HFFc6 (cell line): ENCODE measurements at places on chromosomes 5 and 9.

DNA sequence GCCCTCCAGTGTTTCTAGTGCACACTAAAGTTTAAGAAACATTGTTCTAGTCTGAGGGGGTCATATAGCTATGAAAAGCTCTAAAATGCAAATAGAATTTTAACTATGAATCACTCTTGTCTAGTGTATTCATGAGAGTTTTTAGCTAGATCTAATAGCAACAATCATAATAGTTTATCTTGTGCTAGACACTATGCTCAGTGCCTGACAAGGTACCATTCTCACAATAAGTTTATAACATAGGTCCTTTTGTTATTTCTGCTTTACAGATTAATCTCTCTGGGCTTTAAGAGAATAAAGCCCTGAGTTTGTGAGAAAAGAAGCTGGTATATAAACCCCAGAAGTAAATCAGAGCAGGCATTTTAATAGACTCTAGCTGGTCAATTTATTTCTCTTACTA lies 2120.7 kb downstream of the MAT2B start:
- DNase-seq, result no peak

GRCh38 chr5:136749016-136749415 lies 383.7 kb upstream of the TRPC7 start:
- peak; percentile 6 for DNase-seq

DNA sequence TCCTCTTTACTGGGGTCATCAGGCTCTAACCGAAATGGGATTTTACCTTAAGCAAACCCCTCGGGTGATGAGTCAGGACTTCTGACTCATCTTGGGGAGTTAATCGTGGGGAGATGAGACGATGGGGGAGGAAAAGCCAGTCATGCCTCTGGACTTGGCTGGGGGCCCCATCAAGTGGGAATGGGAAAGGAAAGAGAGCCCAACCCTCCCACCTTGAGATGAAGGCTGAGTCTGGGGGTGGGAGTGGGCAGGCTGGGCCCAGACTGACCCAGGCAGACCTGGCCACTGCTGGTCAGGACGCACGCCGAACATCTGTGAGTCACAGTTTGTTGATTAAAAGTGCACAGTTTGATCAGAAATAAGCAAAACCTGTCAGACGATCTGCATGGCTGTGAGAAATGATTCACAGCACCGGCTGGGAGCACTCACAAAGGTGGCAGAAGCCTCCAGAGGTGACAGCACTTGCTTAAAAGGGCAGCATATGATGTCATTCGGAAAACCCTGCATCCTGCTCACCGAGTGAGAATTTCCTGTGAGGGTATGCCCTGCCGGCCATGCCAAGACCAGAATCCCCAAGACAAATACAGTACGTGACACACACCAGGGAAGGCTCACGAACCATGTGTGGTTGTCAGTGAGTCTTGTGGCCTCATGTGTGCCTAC lies 50.0 kb upstream of the SLC25A51 start:
- peak; percentile 95 for DNase-seq

GRCh38 chr9:133250741-133251170 lies 24.2 kb downstream of the ABO start:
- no peak for DNase-seq

GRCh38 chr5:29061381-29061780 lies 2023.0 kb upstream of the CDH9 start:
- DNase-seq, result no peak

DNA sequence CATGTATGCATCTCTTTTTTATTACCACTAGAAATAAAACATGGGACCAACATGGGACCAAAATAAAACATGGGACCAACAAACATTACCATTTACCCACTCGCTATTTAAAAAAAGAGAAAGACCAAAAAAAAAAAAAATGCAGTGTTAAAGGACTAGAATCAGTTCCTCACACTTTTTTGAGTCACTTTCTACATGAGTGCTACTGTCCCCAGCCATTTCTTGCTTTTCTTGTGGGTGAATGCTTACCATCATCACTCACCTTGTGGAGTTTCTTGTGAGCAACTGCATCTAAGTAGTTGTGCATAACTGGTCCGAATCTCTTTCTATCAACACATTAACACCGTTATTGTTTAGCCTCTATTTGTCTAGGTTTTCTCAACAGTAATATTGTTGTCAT lies 493.6 kb upstream of the RIOK2 start:
- no peak for DNase-seq

GRCh38 chr5:6486074-6486473 lies 37.4 kb downstream of the UBE2QL1 start:
- no peak for DNase-seq

DNA sequence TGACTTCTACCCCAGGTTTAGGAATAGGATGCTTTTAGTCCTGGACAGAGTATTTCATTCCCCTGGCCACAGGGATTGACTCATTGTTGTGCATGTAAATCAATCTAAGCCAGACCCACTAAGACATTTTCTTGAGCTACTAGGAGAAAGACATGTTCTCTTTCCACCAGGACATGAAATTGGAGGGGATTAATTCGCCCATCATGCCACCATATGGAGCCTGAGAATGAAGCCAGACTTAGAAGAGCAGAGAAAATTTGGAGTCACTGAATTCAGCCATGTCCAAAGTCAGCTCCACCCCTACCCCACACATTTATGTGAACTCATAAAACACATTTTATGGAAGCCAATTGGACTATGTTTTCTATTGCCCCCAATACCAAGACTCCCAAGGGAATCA lies 322.5 kb downstream of the NFIB start:
- no peak for DNase-seq

DNA sequence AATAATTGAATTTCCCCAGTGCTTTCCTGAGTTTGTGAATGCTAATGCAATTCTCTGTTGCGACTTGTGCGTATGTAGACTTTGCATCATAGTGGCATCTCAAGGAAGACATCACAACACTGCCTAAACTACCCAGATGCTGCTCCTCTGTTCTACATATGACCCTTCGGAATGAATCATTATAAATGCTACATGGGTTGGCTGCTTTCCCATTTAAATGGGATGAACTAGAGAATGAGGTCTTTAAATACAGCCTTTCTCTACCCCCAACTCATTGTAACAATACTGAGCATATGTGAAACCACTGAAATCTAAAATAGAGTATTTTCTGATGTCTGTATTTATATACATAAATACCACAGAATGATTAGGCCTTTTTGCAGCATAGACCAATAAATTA lies 136.6 kb upstream of the ICE1 start:
- DNase-seq, result no peak

- no peak for DNase-seq
These were observed 57.2 kb downstream of the SMIM23 start for GRCh38 chr5:171842777-171843328.

GRCh38 chr9:125541840-125542243 lies 165.2 kb downstream of the MAPKAP1 start:
- no peak for DNase-seq

DNA sequence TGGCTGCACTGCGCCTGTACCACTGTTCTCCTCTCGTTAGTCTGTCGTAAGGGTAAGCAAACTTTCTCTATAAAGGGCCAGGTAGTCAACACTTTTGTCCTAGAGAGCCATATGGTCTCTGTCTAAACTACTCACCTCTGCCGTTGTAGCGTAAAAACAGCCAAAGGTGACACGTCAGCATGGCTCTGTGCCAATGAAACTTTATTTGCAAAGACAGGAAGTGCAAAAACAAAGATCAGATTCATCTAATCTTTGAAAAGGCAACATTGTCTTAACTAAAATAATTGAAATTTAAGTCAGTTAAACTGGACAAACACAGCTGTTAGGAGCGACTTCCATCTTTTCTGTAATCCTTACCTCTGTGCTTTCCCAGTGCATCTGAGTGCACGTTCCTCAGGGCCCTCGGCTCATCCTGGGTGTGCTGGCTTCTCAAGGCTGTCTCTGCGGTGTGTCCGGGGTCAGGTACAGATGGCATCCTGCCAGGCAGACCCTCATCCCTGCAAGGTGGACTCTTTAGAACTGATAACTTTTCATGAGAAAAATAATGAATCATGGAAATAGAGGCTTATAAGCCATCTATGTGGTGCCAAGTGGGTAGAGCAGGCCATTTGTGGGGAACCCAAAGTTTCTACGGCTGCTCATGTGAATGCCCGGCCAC lies 35.2 kb upstream of the IRX4 start:
- no peak for DNase-seq

GRCh38 chr9:135501261-135502167 lies 1.0 kb downstream of the MRPS2 start:
- no peak for DNase-seq

GRCh38 chr5:1731091-1731639 lies 68.5 kb downstream of the MRPL36 start:
- no peak for DNase-seq

DNA sequence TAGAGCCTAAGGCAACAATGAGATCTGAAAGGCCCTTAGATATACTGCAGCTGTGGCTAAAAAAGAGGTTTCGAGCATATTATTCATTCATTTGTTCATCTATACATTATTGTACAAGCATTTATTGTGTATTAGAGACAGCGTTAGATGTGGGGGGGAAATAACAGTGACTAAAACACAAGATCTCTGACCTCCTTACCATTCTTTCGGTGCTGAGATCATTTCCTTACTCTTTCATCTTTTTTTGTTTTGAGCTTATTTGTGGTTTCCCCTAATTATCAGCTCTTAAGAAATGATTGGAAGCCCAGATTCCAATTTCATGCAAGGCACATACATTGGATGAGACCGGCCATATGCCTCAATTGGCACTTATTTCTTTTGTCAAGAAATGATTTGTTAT lies 113.2 kb downstream of the SEC61B start:
- DNase-seq, result no peak

- peak; percentile 74 for DNase-seq
These were observed 3.2 kb downstream of the ATOSB start for GRCh38 chr9:35112257-35113020.

GRCh38 chr5:10420932-10421331 lies 20.7 kb upstream of the ROPN1L start:
- peak; percentile 27 for DNase-seq

- DNase-seq, result peak; percentile 16
These were observed 156.3 kb upstream of the FST start for GRCh38 chr5:53323943-53324642.

- DNase-seq, result no peak
These were observed 32.4 kb upstream of the CKS2 start for GRCh38 chr9:89278551-89278950.

GRCh38 chr5:21806943-21807342 lies 1046.2 kb downstream of the CDH12 start:
- no peak for DNase-seq

DNA sequence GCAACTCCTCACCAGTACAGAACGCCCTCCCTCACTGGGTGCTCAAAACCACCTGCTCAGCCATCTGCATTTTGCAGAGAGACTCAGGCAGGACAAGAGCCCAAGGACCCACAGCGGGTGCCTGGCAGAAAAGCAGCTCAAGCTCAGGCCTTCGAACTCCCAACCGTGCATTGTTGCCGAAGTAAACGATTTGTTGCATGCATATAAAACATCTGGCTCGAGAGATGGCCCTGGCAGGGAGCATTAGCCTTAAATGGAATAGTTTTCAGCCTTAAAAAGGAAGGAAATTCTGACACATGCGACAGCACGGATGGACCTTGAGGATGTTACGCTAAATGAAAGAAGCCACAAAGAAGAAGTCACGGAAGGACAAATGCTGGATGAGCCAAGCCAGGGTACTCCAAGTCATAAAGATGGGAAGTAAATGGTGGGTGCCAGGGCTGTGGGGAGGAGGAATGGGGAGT lies 160.4 kb upstream of the PHYKPL start:
- no peak for DNase-seq

DNA sequence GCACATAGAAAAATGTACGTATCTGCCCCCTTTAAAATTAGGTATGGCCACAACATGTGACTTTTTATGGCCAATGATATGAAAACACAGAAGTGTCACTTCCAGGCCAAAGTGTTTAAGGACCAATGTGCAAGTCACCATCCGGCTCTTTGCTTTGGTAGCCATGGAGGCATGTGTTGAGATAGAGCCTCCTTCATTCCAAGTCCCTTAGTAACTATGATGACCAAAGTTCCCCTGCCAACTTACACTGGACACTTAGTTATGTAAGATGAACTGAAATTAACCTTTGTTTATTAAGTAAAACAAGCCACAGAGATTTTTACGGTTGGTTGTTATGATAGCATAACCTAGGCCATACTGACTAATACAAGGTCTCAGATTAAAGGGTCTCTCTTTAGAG lies 51.0 kb downstream of the FBN2 start:
- DNase-seq, result peak; percentile 57

DNA sequence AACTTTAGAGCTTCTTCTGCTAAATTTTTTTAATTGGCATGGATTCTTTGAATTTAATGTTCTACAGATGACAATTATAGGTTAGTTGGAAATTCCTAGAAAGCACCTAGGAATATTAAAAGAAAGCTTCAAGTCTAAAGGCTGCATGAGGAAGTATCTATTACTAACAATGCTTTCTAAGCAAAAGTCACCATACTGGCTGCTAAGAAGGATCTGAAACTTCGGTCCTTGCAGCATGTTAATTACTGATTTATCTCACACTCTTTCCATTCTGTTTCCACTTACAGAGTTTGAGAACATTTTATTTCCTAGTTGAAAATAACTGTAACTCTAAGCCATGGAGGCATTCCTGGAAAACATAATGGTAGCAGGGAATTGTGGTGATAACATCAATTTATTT lies 8.4 kb downstream of the SEMA6A start:
- no peak for DNase-seq

DNA sequence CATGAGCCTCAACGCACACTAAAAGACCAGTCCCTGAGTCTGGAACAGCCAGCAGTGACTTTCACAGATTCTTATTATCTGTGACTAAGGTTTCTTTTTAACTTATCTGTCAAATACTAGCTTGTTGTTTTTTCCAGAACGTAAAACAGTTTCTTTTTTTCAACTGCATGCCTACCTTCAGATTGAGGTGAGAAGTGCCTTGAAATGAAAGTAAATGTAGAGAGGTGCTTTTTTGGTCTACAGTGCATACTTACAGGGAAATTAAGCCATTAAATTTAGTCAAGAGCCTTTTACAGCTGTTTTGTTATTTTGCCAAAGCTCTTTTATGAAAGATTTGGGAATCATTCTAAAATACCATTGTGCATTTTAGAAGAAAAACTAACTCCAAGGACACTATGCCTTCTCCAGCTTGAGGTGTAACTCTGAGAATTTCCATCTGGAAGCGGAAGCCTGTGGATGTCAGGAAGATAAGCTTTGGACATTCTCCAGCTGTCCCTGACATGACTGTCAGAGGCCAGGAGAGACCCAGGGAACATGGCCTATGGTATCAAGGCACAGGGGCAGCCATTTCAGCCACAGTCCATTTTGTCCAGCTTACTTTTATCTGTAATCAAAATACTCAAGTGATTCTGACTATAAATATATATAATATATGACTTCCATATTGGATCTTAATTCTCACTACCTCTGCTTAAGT lies 230.3 kb downstream of the GLIS3 start:
- no peak for DNase-seq

DNA sequence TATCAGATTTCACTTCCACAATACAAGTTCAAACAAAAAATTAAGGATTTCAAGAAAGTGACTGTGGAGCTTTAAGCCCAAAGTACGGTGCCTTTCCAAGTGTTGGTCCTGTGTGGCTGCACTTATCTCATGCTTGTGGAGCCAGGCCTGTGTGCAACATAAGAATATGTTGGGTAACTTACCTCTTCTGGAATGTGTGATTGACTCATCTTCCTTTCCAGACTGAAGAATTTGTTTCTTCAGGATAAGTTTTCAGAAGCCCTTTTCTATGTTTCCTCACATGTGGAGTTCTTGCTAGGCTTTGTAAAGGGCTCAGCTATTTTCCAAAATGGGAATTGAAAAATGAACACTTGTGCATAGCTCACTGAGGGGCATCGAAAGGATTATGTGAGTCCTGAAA lies 485.1 kb upstream of the PAPPA start:
- peak; percentile 69 for DNase-seq
